ENCODE measurements at places on chromosomes 6 and 20. TPM values are rescaled to one million over a fixed set of nuclear protein-coding genes. Genes with fewer than 3 reads are reported as not detected.

DNA sequence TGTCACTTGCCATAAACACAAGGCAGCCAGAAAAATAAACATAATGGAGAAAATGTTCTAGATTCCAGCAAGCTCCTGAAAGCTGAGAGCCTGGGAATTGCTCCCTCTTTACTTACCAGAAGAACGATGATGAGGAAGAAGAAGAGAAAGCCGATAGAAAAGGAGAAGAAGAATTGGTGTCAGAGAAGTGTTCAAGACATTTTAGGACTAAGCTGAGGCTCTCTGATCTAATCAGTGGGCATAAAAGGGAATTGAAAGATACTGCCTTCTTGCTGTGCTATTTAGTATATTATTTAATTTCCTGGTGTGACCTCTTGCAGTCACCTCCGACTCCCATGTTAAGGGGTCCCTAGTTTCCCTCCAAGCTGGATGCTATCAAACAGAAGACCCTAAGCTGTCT lies 316.6 kb upstream of the JARID2 start:
- no peak for DNase-seq

The MEI4 gene
- total RNA-seq: not detected

The RIPOR3 gene
- 2.6 TPM for total RNA-seq

DNA sequence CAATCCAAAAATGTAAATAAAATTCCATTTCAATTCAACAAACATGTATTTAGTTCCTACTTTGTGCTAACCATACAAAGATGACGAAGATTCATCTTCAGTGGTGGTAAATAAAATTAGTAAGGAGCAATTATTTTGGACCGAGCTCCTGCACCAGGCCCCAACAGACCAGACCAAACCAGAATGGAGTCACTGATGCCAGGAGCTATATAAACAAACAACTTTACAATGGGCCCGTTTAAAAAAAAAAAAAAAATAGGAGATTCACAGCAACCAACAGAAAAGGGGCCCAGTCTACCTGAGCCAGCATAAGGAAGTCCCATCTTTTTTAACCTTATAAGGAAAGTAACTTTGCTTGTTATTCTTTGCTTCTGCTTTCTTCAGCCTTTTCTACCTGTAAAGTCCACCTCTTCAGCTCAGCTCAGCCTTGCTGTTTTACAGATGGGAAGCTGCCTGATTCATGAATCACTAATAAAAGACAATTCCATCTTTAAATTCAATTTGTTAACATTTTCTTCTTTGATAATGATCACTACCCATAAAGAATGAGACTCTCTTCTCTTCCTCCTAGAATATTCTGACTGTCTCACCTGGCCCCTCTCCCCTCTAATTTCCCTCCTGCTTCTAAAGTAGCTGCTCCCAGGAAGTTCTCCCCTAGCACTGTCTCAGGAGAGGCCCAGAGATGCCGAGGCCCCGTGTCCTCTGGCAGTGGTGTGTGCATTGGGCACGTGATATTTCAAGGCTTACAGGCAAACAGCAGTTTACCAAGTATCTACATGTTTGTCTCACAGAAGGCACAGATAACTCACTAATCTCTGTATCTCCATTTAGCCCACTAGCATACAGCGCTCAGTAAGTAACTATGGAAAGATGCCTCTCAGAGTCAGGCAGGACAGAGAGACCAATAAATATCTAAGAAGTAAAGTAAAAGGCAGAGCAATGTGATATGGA lies 8.4 kb downstream of the MBOAT1 start:
- no peak for DNase-seq

DNA sequence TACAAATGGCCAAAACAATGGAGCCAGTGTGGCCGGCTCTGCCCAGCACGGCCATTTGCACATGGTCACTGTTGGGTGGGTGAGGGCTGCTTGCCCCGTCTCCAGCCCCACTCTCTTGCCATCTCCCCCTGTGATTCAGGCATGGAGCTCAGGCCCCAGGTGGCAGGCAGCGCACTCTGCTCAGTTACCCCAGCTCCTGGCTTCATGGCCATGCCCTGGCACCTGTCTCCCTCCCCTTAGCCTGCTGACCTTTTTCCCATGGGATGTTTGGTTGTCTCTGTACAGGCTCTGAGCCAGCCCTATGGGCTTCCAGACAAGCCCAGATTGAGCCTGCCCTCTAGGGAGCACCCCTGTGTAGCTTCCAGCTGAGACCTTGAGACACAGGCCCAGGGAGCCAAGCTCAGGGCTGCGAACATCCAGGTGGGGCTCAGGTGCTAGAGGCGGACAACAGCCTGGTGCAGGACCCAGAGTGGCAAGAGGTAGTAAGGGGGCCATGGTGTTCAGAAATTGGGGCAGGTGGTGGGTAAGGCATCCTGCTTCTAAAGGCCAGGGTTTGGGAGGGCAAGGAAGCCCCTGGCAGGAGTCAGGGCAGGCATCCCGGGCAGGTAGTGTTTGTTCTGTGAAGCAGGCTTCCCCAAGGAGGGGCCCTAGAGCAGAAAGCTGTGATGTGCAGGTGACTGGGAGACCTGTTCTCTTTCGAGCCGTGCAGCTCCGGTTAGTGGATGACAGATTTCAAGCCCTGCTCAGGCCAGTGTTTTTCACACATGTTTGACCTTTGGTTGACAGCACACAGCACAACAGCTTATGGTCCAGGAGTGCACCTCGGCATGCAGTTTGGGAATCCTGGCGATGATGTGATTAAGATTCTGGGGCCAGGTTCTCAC lies 17.7 kb downstream of the SYNJ2 start:
- DNase-seq: no peak

DNA sequence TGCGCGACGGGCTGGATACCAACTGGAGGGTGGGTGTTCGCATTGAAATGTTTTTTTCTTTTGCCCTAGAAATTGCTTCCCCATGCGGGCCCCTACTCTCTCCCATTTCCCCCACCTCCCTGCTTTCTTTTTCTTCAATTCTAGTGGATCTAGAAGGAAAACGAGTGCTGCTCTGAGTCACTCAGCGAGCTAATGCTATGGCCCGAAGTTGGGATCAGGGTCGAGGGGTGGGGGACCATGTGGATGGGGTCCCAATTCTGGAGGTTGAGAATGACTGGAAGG lies 71.5 kb downstream of the SOX4 start:
- no peak for DNase-seq

DNA sequence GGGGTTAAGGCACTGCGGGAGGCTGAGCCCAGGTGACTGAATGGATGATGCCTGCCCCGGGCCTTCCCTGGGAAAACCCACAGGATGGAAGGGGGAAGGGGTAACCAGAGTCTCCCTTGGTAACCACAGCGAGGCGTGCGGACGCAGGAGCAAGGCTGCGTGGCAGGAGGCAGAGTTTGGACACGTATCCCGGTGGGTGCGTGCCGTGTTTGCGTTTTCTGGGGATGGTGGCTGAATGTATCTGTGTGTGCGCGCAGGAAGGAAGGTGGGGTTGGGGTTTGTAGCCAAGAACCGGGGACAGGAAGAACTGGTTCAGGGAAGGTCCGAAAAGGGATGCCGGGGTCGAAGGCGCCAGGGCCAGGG lies 1.8 kb downstream of the MDGA1 start:
- DNase-seq: peak; percentile 30

The LSM2 gene
- total RNA-seq: 106 TPM

GRCh38 chr6:105618247-105618646 lies 215.4 kb upstream of the PREP start:
- no peak for DNase-seq

- DNase-seq: no peak
Measured at GRCh38 chr6:20699402-20699801, 165.1 kb downstream of the CDKAL1 start.

DNA sequence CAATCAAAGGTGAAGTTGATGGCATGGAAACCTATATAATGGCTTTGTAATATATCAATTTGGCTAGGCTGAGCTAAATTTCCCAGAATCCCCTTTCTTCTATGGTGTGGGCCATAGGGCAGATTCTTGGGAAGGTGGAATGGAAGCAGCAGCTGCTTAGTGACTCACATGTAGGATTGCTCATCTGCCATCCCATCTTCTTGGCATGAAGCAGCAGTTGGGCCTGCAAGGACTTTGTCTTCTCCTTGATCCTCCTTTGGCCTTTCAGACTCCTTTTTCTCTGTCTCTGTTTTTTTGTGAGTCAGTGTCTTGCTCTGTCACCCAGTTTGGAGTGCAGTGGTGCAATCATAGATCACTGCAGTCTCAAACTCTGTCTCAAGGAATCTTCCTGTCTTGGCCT lies 52.6 kb upstream of the CEP162 start:
- DNase-seq: peak; percentile 28

DNA sequence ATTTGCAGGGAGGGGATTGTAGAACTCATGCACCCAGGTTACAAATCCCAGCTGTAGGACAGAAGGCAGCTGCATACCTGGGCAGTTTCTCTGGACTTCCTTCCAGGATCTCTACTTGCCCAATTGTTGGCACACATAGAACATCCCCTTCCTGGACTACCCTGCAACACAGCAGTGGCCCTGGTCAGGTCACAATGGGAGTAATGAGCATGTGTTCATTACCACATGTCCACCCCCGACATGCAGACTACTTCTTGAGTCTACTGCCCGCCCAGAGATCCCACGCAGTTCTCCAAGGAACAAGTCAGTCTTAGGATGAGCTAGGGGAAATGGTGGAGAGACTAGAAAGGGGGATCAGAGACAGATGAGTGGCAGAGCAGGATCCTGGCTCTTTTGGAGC lies 5.1 kb downstream of the PEX6 start:
- DNase-seq: no peak

The DEFB127 gene
- total RNA-seq: not detected

DNA sequence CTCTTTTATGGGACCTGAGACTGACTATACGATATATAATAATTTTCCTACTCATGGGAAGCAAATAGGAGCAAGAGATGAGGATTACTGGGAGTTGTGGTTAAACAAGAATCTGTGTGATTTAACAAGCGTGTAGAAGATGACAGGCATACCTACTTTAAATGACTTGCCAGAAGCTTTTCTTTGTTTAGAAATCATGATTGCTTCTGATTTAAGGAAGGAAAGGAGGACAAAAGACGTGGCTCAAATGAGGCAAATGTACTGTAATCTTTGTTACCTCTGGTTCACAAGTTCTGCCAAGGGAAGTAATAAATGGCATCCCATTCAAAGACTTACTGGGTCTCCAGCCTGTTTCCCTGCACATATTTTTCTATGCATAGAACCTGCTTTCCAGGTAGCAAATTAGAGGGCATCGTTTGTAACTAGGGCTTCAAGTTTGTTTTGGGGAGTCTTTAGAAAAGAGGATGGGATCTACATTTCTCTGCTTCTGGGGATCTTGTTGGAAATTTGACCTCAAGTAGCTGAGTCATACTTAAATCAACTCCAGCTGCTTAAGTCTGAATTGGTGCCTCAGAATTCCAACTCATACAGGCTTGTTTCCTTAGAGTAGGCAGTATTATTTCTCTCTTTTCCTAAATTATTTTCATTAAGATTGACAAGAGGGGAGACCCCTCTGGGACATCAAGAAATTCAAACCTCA lies 2.9 kb upstream of the TRMT11 start:
- DNase-seq: peak; percentile 26

GRCh38 chr20:46004889-46005473 lies 3.7 kb upstream of the MMP9 start:
- no peak for DNase-seq

DNA sequence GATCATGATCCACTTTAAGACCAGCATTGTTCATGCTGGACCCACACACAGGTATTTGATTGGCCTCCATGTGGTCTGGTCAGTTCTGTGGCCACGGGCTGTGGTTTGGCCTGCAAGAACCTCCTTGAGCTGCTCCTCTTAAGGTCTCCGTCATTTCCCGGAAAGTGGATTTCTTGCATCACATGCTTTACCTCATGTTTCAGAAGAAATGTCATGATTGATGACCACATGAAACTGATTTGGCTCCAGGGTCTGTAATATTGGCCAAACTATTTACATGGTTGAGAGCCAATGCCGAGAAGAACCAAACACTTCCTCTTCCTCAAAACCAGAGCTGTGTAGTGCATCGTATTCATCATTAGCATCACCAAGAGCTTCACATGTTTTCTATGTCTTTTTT lies 13.2 kb upstream of the RSPH3 start:
- DNase-seq: no peak

The SRSF3 gene
- 395 TPM for total RNA-seq

- no peak for DNase-seq
Measured at GRCh38 chr6:152775428-152775827, 24.8 kb downstream of the VIP start.

GRCh38 chr6:6680526-6680925 lies 92.0 kb downstream of the LY86 start:
- no peak for DNase-seq

GRCh38 chr6:150670311-150670710 lies 70.6 kb downstream of the PLEKHG1 start:
- DNase-seq: peak; percentile 17

The ADTRP gene
- not detected for total RNA-seq

DNA sequence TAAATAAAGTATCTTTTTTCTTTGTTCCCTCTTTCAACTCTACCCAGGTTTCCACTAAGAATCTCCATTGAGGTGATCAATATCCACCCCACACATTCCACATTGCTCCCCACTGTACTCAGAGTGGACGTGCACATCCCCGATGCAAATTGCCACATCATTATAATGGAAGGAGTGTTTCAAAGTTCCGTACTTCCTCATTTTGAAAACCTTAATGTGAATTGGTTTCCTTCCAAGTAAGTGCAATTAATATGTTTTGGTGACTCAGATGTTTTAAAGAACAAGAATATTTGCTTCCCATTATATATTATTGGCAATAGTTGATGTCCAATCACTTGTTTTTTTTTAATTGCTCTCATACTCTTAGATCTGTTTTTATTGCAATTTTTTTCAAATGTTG lies 463.6 kb downstream of the HACE1 start:
- no peak for DNase-seq

DNA sequence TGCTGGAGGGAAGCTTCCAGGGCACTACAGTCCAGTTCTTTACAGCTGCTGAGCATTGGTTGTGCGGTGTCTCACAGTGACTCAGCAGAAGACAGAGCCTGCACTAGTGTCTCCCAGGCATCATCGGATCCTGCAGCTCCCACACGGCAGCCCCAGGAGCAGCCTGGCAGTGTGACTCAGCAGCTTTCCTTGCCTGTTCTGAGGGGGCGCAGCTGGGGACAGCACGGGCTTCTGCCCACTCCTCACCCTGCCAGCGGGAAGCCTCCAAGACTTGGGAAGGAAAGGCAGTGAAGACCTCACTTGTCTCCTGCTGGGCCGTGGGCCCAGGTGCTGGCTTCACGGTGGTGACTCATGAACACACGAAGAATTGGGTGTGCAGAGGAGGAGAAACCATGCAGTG lies 165.4 kb downstream of the SYNDIG1 start:
- peak; percentile 65 for DNase-seq

DNA sequence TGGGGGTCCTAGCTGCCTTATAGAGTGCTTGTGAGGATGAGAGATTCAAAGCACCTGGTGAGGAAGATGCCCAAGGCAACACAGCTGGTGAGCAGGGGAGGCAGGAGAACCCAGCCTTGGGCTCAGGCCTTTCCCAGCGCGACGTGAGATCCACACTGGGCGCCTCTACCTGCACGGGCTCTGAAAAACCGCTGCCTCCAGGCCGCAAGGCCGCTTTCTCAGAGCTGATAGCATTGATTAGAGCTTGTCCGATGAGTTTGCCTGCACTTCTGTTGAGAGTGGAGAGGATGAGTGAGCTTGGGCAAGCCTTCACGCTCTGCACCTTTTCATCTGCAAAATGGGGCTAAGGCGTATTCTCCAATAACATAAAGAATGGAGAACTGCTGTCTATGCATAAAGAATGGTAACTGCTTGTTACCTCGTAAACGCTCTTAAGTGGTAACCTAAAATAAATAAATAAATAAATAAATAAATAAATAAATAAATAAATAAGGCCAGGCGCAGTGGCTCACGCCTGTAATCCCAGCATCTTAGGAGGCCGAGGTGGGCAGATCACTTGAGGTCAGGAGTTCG lies 916 bp downstream of the PABPC1L start:
- DNase-seq: peak; percentile 31

The TAGAP gene
- total RNA-seq: 5.2 TPM

Measured in SJCRH30 (cell line).